Stimulated activated CD8-positive, alpha-beta memory T cell treated with anti-CD3 and anti-CD28 coated beads, Interleukin-15, amount 100 ng/mL, for 48 hours (primary cell): ENCODE measurements at places on chromosomes 2 and 18.
A peak's percentile ranks its signal among the peaks of the same experiment; 100 is the strongest.

DNA sequence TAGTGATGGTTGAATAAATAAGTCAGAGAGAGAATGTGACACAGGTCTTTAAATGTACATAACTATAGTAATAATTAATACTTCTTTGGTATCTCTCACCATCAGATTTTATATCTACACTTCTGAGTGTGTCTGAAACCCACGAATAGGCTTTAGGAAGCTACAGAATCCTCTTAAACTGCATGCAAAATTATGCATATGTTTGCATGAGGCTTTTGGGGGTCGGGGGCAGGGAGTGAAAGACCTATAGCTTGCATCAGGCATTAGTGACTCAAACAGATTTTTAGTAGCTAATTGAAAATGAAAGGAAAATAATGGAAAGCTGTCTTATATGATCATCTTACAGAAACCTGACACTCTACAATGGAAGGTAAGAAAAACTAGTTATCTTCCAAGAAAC is 14.9 kb downstream of the LRPPRC start:
- DNase-seq: no peak

- DNase-seq: peak; percentile 59
These were observed 62.7 kb downstream of the ZCCHC2 start for GRCh38 chr18:62585274-62586150.

- no peak for DNase-seq
These were observed 38.6 kb upstream of the ASAP2 start for GRCh38 chr2:9167718-9168657.

DNA sequence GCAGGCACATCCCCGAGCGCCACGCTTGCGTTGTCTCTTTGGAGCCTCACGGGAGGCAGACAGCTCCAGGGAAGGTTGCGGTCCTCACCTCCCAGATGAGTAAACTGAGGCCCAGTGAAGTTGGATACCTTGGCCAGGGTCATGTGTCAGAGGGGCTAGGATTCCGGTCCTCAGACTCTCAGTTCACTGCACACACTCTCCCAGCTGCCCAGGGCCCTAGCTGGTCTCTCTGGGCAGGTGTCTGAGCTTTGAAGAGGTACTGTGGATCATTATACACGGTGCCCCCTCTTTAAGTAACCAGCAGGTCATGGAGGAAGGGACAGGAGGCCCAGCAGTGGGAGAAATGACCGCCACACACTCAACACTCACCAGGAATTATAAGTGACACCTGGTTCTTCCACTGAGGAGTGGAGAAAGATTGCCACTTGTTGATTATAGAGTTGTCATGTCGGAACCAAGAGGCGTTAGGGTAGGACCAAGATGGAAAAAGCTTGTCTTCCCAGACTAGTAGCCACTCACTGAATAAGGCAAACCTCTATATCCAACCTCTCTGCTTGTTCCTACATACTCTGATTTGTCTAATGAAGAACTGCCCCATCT is 588 bp downstream of the TMEM214 start:
- DNase-seq: no peak

- DNase-seq: no peak
These were observed 69.2 kb downstream of the RNF152 start for GRCh38 chr18:61823595-61823994.

DNA sequence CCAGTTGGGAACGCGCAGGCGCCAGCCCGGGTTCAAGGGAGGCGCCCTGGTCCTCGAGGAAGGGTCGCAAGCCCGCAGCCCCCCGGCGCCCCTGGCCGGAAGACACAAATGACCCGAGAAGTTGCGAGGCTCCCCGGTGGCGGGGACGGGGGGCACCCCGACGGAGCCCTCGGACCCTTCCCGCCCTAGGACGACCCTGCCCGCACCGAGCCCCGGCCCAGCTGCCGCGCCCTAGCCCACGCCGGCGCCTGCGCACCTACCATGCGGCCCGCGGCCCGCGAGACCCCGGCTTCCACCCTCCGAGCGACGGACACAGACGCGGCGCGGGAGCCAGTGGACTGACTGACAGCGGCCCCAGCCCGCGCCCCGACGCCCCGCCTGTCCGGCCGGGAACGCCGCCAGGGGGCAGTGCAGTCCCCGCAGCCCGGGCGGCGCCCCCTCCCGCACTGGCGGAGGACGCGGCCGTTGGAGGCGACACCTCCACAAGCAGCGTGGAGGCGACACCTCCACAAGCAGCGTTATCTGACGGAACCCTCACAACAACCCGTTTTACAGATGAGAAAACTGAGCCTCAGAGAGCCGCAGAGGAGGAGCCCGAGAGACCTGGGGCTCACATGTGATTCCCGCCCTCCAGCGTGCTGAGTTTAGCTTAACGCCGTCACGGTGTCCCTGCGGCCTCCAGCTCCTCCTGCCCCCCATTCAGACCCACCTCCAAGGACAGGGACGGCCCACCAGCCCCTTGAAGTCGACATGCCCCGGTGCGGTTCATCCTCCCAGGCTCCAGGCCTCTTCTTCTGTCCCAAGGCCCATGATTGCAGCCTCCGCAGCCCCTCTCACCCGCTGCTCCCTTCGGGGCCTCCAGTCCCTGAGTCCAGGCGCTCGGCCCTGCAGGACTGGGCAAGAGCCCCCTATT is at the start of gene NMUR1:
NMUR1 (minus strand) TSS at position 347 of the 913 bp plus-strand sequence; CDS start at position 263, 84 bp downstream.
- DNase-seq: peak; percentile 63

GRCh38 chr2:202950592-202950991 is 38.5 kb downstream of the CARF start:
- DNase-seq: no peak

DNA sequence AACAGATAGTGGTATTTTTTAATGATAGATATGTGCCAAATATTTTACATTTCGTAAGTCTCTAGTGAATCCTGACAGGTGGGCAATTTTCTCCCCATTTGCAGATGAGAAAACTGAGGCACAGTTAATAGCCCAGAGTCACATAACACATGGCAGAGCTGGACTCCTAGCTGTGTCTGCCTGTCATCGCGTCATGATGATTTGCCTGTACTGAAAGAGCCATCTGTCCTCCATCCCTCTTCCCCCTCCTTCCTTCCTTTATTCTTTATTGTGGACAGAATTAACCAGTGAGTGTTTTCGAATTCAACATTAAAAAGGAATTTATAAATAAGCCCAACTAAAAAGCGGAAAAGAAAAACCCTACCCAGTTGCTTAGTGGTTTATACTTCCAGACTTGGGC is 3.2 kb downstream of the DNAJB2 start:
- no peak for DNase-seq

DNA sequence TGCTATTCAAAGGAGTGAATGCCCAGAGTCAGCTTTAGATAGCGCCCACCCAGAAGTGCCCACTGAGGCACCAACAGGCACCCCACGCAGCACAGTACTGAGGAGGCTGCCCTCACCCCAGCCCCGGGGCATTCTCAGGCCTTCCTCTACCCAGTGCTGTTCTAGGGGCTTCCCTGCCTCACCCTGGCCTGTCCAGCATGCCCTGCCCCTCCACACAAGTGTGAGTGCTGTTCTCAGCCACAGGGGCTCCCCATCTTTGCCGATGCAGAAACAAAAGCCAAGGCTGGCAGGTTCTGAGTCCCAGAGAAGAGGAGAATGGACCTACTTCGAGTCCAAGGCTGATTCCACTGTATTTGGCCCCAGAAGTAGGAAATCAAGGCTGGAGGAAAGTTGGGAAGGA is 15.8 kb downstream of the BIN1 start:
- DNase-seq: no peak

GRCh38 chr18:59143441-59143840 is 3.8 kb downstream of the SEC11C start:
- no peak for DNase-seq

GRCh38 chr2:45857867-45858520 is 206.5 kb downstream of the PRKCE start:
- no peak for DNase-seq

- DNase-seq: no peak
These were observed 651 bp downstream of the KCNK3 start for GRCh38 chr2:26692897-26693849.

GRCh38 chr2:113138428-113139322 is 11.3 kb downstream of the IL1RN start:
- DNase-seq: no peak

DNA sequence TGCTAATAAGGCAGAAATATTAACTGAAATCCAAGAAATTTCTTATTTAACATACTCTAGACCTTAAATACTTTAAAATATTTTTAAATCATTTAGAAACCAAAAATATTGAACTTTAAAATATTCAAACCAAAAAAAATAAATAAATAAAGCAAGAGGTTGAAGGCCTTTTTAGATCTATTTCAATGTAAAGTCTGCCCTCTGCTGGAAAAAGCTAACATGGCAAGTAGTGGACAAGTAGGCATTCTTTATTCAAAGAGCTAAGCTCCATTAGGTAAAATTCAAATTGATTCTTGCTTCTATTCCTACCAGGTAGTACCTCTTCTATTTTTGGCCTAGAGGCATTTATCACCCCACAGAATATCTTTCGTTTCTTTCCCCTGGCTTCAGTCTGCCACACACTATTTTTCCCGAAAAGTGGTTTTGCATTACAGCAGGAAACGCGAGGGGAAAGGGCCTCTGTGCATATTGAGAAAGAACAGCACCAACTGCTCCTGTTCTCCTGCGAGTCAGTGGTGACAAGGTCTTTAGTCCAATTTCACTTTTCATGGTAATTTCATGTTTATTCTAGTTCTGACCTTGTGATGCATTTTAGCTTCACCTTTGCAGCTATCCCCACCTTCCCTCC is 20.4 kb downstream of the IFIH1 start:
- DNase-seq: no peak

GRCh38 chr2:212686285-212686895 is 147.8 kb upstream of the ERBB4 start:
- DNase-seq: peak; percentile 17

- DNase-seq: no peak
These were observed 545.4 kb downstream of the CCDC85A start for GRCh38 chr2:56729212-56729611.

DNA sequence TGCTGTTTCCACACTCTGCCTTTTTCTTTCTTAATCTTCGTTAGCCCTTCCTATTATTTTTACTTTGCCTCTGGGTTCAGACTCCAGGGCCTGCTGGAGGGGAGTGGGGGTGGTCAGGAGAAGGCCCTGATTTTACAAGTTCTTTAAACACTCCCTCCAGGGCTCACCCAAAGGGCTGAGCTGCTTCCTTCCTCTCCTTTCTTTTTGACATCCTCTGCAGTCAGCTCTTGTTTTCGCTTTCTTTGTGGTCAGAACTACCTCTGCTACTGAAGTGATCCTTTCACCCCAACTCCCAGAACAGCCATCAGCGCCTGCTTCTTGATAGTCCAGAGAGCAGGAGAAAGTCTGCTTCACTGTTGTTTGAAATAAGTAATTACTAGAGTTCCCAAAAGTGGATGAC is 925.7 kb downstream of the EPHA4 start:
- no peak for DNase-seq

DNA sequence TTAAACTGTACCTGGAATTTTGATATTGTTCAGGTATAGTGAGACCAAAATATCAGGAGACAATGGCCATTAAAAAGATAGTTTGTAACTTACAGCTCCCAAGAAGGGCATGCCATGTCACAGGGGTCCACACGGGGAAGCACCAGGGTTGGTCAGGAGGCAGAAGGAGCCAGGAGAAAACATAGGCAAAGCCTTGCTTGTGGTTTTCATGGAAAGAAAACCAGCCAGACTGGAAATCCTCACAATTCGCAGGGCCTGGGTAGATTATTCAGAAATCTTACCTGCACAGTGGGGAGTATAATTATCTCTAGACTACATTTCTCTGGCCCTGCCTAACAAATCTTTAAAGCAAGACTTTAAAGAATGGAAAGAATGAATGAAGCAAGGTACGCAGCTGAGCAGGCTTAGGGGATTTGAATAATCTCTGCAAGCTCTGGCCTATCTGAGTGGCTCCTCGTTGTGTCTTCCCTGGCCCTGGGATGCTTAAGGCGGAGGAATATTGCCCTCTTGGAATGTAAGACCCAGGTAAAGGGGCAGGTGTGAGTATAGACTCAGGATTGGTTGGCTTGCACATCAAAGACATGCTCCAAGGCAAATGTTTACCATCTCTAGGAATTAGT is 66.9 kb upstream of the CDC42EP3 start:
- DNase-seq: no peak

- no peak for DNase-seq
These were observed 219.9 kb downstream of the TMX3 start for GRCh38 chr18:68494802-68495581.

DNA sequence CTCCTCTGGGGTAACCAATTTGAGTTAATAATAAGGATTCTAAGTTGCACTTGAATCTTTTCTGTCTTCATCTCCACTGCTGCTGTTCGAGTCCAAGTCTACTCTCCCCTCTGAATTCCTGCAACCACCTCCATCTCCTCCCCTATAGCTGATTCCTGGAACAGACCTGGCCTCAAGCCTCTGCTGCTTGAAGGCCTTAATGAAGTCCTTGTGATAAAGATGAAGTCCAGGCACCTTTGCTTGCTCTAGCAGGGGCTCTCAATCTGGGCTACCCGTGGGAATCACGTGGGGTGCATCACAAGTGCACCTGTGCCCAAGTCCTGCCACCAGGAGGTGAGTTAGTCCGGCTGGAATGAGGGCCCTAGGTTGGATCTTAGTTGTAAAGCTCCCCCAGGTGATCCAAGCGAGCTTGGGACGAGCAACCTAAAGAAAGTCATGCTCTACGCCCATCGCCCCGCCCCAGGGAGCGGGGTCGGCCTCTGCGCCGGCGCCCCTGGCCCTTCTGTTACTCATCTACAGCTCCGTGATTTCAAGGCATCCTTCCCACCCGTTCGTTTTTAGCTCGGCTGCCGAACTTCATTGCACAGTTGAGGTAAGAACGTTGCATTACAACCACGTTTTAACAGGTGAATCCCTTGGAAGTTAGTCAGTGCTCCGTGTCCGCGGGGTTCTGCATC is 905 bp upstream of the IAH1 start:
- DNase-seq: no peak

DNA sequence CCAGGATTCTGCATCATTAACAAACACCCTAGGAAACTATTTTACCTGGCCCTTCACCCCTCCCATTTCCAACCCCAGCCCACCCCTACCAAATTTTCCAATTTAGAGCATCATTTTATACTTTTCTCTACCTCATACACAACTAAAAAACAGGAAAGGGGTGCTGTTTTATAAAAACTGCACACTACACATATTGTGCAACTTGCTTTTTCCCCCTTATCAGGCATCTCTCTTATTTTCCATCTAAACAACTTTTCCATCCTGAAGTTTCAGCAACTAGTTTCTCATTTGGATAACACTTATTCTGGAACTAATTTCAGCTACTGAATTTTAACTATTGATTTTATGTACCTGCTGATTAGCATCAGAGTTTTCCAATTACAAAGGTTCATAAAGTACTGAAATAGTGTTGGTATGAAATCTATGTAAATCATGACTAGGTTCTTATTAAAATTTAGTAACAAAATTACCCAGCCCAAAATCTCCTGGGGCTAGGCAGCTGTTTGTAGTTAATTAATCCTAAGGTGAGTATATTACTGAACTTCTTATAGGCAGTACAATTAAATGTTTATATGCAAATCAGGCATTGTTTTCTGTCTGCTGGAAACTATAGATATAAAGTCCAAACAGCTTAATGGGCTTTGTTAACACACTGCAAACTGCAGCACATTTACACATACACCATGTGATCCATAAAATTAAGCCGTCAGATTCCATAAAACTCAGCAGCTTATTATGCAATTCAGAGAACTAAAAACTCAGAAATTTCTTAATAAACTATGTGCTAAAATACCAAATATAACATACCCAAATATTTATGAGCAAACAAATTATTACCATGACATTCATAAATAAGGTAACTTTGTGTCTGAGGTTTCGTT is 7.9 kb downstream of the SF3B1 start:
- no peak for DNase-seq
